ENCODE measurements at places on chromosomes 11 and 22.

DNA sequence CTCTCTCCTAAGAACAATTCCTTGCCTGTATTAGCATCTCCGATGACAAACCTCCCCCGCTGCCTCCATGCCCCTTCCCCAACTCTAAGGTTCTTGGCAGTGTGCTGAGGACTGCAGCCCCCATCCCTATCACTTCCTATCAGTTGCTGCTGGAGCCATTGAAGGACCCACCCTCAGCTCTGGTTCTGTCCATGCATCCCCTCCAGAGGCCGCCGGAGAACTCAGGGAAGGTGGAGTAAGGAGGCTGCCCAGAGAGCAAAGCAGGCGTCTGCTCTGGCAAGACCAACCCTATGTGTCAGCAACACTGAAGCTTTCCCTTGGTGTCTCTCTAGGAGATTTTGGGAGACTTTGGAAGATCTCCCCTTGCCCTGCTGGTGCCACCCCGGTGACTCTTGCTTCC is 1139.5 kb downstream of the TBC1D22A start:
- DNase-seq, result no peak

GRCh38 chr11:47950396-47950795 is 30.0 kb upstream of the PTPRJ start:
- DNase-seq, result no peak

DNA sequence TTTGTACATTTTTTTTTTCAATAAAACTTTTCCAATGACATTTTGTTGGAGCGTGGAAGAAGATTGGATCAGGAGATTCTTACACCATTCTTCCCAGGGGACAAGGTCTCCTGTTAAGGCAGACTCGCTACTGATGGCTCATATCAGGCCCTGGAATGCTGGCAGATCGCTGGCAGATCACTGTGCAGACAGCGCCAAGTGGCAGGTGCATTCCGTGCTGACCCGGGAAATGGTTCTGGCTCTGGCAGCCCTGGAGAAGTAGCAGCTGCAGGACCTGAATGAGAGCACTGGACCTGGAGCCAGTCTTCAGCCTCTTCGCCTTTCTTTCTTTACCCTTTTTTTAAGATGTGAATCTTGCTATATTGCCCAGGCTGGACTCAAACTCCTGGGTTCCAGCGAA is 10.7 kb downstream of the SERPINH1 start:
- DNase-seq, result no peak

- DNase-seq, result peak; percentile 26
Observed at GRCh38 chr11:118180300-118180703, 3.9 kb upstream of the SCN2B start.

- DNase-seq, result no peak
Observed at GRCh38 chr11:111351374-111352055, 27.6 kb downstream of the POU2AF1 start.

DNA sequence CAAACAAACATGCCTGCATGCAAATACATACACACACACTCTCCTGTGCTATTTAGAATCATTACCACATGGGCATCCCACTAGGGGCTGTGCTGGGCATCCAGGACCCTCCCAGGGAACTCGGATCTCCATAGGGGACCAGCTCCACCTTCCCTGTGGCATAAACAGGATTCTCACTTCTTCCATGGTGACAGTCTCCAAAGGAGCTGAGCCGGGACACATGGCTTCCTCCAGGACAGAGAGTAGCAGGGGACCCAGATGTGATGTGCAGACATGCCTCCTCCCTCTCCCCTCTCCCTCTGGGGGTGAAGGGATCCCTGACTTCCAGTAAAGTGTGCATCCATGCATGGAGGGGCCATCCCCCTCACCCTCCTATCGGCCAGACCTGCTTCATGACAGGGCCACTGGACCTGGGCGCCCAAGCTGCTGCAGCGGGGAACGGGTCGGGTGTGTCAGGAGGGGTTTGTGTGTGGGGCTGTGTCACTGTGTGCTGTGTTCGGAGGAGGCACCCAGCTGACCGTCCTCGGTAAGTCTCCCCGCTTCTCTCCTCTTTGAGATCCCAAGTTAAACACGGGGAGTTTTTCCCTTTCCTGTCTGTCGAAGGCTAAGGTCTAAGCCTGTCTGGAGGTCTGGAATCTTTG is 33.4 kb downstream of the IGLL5 start:
- DNase-seq, result no peak

- DNase-seq, result no peak
Observed at GRCh38 chr11:13114566-13115379, 105.7 kb downstream of the RASSF10 start.

DNA sequence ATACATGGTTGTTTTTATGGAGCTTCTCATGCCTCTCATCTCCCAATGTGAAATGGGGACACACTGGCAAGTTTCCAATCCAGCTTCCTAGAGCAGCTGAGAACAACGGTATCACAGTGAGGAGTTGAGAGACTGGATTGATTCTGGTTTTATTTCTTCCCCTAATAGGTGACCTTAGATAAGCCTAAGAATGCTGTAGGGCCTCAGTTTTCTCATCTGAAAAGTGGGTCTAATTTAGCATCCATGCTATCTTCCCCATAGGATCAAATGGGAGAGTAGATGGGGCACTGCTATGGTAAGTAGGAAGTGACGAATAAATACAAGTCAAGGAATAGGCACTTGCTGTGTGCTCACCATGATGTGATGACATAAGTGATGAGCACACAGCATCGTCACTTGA is 61.1 kb upstream of the PHOX2A start:
- no peak for DNase-seq

DNA sequence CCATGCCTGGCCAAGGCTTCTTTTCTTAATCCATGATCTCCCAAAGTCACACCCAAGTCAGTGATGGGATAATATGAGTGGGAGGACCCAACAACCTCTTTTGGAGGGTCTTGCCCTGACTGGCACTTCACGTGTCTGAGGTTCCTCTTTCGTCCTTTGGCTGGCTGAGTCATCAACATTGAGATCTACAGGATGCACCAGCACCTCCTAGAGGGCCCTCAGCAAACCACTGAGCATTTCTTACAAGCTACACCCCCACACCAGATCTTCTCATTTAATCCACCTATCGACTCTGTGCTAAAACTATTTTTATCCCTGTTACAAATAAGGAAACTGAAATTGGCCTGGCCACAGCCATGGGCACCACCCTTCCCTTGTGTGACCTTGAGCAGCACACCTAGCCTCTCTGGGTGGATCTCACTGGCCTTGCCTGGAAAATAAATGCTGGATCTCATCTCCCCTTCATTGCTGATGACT is 63.4 kb downstream of the FLI1 start:
- peak; percentile 6 for DNase-seq

- DNase-seq, result peak; percentile 71
Observed at GRCh38 chr11:4072668-4073285, 21.8 kb upstream of the RRM1 start.

DNA sequence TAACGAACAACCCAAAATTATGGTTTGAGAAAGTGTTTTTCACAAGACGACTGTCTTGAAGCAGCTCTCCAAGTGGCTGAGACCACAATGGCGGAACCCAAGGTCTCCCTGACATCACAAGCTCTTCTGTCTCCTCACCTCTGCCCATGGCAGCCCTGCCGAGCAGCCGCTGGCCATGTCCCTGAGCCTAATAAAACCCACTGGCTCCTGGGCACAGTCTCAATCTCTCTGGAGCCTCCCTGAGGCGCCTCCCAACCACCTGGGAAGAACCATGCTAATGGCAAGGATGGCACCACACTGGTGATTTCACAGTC is 50.0 kb downstream of the CLTCL1 start:
- no peak for DNase-seq

DNA sequence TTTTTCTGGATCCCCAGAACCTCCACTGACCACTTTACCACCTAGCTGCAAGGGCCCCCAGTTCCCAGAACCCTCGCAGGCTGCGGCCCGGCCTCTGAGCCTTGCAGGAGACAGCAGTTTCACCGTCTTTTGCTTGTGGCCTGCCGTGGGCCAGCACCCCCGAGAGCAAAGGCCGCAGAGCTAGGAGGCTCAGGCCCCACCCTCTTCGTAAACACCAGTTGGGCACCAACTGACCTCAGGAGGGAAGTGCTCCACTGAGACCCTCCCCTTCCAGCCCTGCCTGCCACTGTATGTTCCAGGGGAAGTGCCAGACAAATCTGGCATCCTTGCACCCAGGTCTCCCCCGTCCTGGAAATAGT is 23.4 kb upstream of the CREB3L1 start:
- no peak for DNase-seq

All from LHCN-M2 (cell line).